Activated naive CD4-positive, alpha-beta T cell (primary cell): ENCODE measurements at places on chromosomes 2 and 18.
A peak's percentile ranks its signal among the peaks of the same experiment; 100 is the strongest.

DNA sequence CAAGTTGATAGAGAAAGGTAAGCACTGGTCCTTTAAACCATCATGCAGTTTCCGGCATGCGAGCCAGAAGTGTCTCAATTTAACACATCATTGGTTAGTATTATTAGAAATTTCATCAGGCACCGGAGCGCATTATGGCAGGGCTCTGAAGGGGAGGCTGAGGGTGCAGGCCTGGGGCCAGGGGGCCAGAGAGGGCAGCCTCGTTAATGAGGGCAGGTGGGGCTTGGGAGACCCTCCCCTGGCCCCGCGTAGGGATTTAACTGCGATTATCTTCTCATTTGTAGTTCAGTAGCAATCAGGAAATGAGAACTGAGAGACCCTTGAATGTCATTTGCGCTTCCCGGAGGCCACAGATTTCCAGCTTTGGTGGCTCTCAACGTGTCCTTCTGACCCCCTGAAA, 246.4 kb downstream of the KLHL29 start:
- DNase-seq, result no peak

- DNase-seq, result no peak
Measured at GRCh38 chr2:145653553-145653952, 1133.6 kb upstream of the ZEB2 start.

GRCh38 chr2:128028668-128029054, 802 bp upstream of the SAP130 start:
- DNase-seq, result no peak

GRCh38 chr2:28904295-28904694, 9.8 kb downstream of the WDR43 start:
- no peak for DNase-seq

DNA sequence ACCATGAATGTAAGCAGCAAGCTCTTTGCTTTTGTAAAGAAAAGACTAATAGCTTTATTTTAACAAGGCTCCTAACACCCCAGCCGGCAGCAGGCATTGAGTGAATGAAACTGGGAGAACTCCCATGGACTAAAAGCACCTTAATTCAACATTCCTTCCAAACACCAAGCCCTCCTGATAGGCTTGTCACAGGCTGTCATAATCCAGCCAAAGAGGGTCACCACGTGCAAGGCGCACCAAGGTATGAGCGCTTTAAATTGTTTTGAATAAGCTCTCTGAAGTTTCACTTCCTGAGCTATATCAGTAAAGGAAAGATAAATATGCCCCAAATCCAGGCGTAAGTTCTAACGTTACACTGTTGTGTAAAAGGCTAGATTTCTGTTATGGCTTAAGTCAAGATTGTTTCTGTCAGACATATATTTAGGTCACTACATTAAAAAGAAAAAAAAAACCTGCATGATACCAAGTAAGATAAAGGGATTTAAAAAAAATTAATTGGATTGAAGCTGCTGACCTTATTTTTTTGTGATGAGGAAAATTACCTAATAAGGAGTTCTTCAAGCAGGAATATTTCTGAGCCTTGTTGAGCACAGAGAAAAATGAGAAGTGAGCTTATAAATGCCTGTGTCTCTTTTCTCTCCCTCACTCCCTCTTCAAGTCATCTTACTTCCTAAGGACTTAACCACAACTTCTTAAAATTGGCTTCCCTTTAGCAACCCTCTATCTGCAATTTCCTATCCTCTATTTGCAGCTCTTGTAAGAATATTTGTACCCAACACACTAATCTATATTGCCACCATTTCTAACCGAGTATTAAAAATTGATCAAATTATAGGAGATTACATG, 136.1 kb upstream of the NRP2 start:
- DNase-seq, result no peak

DNA sequence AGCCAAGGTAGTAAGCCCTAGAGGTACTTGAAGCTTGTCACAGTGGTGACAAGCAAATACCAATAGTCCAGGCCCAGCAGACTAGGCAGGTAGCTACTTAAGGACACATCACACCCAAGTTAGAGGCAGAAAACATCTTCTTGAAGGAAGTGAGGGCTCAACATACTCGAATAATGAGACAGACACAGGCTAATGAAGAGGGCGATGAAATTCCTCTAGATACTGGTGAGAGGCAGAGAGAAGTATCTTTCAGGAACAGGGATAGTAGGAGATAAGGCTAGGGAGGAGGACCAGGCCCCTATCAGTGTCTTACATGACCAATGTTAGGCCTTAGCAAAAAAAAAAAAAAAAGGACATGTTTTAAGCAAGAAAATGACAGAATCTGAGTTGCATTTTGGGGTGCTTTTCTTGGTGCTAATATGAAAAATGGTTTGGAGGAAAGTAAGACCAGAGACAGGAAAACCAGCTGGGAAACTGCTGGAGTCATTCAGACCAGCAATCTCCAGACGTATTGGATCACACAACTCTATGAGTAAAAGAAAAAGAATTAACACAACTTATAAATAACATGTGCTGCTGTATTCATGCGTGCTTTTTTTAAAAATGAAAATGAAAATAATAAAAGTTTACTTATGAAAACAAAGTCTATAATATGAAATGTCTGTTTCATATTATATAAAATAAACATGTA, 37.7 kb downstream of the COBLL1 start:
- no peak for DNase-seq

DNA sequence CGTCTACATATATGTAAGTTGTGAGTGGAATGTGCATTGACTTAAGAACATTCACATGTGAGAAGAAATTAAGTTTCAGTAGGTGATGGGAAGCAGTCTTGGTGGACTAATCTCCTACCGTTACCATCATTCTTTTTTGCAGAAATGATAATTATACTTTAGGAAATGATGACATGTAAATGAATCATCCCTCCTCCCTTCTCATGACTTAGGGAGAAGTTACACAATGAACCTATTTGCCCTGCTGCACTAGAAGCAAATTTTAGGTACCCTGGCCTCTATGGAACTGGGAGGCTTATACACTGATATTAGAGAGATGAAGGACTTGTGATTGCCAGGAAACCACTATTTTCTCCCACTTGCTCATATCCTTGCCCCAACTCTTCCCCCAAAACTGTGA, 214.2 kb downstream of the CALCRL start:
- no peak for DNase-seq

GRCh38 chr2:126644630-126645191, 11.2 kb upstream of the GYPC start:
- DNase-seq, result no peak

- no peak for DNase-seq
Measured at GRCh38 chr18:56124186-56124585, 514.2 kb downstream of the TXNL1 start.

- DNase-seq, result no peak
Measured at GRCh38 chr2:102051692-102052277, 60.0 kb downstream of the IL1R2 start.

DNA sequence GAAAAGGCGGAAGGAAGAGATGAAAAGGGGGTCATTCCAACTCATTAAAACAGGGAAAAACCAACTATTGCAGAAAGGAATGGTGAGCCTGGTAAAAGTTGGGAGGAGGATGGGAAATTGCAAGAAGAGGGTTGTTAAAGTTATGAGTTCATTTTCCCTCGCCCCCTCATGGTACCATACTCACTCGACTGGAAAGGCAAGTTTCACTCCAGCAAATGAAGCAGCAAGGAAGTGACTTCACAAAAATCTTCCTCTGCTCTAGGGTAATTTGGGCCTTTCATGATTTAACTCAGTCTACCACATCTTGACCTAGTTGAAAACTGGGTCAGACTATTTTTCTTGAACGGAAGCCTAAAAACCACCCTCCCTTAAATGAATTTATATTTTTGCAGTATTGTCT, 22.8 kb upstream of the DAW1 start:
- DNase-seq, result no peak

- DNase-seq, result no peak
Measured at GRCh38 chr18:7562491-7562890, 4.6 kb upstream of the PTPRM start.

- DNase-seq, result no peak
Measured at GRCh38 chr2:147468963-147469362, 375.9 kb upstream of the ACVR2A start.

DNA sequence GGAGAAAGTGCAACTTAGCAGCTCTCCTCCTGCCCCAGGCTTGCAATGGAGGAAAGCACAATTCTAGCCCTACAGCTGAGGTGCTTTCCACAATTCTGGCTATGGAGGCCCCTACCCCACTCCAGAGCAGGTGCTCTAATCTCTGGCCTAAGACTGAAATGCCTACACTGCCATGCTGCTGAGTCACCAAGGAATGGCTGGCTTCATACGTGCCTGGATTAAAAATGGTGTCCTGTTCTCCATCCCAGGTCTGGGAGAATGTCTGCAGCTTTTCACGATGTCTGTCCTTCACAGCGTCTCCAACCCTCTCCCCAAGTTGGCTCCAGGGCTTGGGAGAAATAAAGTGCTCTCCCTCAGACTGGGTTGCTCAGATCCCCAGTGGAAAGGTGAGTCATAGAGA, 48.5 kb downstream of the MBOAT2 start:
- no peak for DNase-seq

GRCh38 chr2:232888099-232888836, 18.2 kb downstream of the SNORC start:
- no peak for DNase-seq

- DNase-seq, result no peak
Measured at GRCh38 chr2:240573516-240574385, 5.5 kb downstream of the RNPEPL1 start.

DNA sequence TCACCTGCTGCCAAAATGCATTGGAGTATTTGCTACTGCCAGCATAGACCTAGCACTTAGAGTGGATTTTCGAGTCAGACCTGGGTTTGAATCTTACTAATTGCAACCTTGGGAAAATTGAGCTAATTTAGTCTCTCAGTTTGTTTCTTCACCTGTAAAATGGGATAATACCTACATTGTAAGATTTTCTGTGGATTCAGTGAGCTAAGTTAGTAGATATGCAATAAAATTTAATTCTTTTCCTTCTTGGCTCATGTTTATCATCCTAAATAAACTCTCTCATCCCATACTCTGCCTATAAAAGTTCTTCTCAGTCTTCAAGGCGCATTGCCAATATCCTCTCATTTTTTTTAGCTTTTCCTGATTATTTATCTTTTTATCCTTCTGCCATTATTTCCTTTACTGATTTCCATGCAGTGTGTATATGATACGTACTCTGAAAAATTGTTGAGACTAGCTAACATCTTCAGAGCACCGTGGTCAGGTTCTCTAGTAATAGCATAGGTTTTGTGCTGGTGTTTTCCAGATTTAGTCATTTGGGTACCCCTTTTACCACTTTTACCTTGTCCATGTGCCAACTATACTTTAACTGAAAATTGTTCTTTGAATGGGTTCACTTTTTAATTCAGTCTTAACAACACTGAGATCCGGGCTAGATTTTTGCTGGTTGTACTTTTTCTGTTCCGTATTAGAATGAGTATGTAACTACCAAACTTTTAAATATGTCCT, 7.3 kb downstream of the CEP192 start:
- DNase-seq, result no peak

- DNase-seq, result no peak
Measured at GRCh38 chr2:170533156-170533555, 182.0 kb upstream of the SP5 start.

DNA sequence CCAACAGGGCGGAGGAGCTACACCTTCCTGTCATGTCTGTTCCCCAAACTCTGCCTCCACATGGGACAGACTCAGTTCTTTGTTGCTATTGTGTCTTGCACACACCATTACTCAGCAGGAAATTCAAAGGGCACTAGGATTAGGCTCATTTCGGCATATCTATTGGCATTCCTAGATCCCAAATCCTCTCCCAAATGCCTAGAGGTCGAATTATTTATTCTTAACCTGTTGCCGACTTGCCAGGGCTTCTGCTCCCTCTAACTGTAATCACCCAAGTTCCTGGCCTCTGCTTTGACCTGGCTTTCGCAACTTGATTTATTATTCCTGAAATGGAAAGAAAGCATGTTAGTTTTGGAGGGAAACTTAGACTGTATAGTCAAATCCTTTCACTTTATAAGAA, 67.8 kb upstream of the ST6GAL2 start:
- DNase-seq, result no peak

- DNase-seq, result no peak
Measured at GRCh38 chr18:63040788-63041410, 278.7 kb downstream of the BCL2 start.

GRCh38 chr2:106058469-106059137, 135.5 kb downstream of the UXS1 start:
- no peak for DNase-seq

GRCh38 chr2:144464730-144465129, 55.2 kb downstream of the ZEB2 start:
- no peak for DNase-seq

- no peak for DNase-seq
Measured at GRCh38 chr2:233907627-233908026, 9.5 kb upstream of the TRPM8 start.

- no peak for DNase-seq
Measured at GRCh38 chr2:9234680-9235146, 28.1 kb downstream of the ASAP2 start.

GRCh38 chr2:107936433-107937359, 49.6 kb upstream of the SLC5A7 start:
- DNase-seq, result no peak

GRCh38 chr2:197777823-197778407, 7.2 kb downstream of the BOLL start:
- no peak for DNase-seq

- no peak for DNase-seq
Measured at GRCh38 chr2:203532957-203533658, 2.0 kb downstream of the RAPH1 start.

GRCh38 chr2:44291281-44292248, 16.3 kb downstream of the SLC3A1 start:
- no peak for DNase-seq

GRCh38 chr2:3493615-3494007, 25.7 kb downstream of the ADI1 start:
- no peak for DNase-seq

DNA sequence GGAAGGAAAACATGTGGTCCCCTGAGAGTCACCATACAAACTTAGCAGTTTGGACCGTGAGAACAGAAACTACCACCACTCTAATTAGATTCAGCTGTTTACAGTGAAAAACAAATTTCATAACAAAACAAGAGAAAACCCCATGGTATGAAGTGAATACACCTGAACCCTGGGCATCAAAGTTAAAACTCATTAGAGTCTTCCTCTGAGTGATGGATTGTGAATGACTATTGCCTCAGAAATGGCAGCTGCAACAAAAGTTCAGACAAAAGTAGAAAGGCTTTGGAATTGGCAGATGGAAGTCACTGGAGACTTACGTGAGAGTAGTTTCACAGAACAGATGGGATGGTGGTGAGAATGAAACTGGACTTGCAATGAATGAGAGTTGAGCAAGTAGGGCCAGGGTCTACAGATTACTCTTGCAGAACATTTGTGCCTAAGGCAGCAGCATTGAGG, 98.0 kb downstream of the AAK1 start:
- DNase-seq, result no peak

DNA sequence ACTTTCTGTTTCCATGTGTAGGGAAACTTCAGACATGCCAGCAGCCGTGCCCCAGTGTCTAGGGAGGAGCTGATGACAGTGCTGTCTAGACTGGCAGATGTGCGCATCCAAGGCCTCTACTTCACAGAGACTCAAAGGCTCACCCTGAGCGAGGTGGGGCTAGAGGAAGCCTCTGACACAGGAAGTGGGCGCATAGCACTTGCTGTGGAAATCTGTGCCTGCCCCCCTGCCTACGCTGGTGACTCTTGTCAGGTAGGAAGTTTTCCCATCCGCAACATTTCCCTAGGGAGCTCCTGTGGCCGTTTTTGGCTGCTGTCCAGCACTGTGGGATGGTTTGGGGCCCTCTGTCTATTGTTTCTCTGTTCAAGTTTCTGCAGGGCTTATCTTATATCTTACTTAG, 143.1 kb upstream of the TTC39C start:
- peak; percentile 65 for DNase-seq

GRCh38 chr2:134155134-134155533, 98.7 kb upstream of the MGAT5 start:
- no peak for DNase-seq
